ENCODE measurements at places on chromosomes 11 and 22.

DNA sequence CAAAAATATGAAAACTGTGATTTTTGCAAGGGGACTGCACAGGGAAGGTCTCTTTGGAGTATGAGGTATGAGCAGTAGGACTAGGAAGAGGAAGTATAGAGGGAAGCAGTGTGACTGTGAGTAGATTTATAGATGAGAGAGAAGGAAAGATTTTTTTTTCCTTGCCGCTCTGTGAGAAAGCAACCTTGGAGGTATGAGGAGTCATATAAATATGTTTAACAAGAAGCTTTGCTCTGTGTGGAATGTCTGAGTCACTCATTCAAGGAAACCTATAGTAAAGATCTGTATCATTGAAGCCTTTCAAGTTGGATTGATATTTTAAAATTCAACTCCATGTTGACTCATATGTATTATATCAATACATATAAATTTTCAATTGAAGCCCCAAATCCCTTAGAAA lies 26.2 kb downstream of the DNHD1 start:
- DNase-seq: no peak

DNA sequence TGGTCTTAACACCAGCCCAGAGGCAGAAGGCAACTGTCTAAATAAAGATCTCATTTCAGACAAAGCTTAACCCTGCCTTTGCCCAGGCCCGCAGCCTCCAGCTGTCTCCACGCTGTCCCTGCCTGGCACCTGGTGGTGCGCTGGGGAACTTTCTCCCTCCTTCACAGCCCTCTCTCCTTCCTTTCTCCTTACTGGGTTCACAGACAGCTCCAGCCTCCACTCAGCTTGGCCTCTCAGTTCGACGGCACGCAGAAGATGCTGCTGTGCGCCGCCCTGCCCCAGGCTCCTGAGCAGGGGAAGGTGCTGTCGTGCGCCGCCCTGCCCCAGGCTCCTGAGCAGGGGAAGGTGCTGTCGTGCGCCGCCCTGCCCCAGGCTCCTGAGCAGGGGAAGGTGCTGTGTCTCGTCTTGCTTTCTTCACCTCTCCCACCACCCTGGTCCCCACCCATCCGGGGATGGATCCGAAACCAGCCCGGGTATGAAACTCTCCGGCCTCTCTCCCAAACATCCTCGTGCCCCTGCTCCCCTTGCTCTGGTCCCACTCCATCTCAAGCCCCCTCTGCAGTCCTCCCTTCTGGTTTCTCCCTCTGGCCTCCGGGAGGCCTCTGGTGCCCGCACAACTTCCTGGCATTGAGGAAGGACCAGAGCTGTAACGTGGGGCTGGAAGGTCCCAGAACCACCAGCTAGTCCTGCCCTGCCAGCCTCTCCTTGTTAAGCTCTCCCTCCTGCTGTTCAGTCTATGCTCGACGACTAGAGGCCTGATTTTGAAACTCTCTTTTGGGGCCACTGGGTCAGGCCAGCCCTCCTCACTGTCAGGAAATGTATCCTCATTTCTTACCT lies 22.9 kb upstream of the JAM3 start:
- peak; percentile 73 for DNase-seq

- DNase-seq: no peak
These were observed 375.9 kb downstream of the LUZP2 start for GRCh38 chr11:24872651-24873311.

- no peak for DNase-seq
These were observed 100.8 kb upstream of the MTMR2 start for GRCh38 chr11:96024666-96025065.

DNA sequence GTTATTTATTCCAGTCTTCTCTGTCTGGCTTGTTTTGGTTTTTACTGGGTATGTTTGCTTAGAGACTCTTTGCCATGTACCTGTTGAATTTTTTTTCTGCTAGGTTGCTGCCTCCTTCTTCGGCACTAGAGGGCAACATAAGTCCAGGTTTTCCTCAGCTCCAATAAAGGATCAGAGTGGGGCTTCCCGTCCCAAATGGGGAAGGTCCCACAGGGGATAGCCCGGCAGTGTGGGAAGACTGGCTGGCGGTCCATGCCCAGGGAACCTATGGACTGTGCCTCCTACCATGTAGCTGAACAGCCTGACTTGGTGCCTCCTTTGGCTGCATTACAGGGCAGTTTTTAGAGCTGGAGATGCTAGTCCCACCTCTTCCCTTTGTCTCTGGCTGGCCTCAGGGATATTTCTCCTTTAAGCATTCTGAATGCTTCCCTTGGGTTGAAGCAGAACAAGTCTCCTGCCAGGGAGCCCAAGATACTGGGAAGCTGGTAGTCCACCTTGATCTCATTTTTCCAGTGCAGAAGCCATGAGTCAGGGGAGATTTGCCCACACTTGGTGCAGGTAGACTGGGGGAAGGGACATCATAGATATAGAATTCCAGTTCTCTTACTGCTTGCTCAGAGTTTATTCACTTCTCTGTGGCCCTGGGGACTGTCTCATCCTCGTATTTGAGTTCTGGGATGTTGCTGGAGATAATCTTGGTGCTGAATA lies 60.2 kb downstream of the BRD1 start:
- DNase-seq: no peak

GRCh38 chr11:106186630-106187029 lies 109.2 kb downstream of the AASDHPPT start:
- DNase-seq: no peak

- DNase-seq: no peak
These were observed 138.4 kb downstream of the TTC17 start for GRCh38 chr11:43497144-43497543.

DNA sequence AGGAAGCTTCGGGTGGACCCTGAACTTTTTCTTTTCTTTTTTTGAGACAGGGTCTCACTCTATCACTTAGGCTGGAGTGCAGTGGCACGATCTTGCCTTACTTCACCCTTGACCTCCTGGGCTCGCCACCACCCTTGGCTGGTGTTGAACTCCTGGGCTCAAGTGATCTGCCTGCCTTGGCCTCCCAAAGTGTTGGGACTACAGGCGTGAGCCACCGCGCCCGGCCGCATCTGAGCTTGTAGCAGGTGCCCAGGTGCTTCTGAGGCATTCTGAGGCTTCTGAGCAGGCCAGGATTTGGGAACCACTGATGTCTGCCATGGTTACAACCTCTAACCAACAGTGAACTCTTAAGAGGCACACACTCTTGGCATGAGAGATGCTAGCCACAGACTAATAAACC lies 5.1 kb downstream of the USP35 start:
- DNase-seq: no peak

DNA sequence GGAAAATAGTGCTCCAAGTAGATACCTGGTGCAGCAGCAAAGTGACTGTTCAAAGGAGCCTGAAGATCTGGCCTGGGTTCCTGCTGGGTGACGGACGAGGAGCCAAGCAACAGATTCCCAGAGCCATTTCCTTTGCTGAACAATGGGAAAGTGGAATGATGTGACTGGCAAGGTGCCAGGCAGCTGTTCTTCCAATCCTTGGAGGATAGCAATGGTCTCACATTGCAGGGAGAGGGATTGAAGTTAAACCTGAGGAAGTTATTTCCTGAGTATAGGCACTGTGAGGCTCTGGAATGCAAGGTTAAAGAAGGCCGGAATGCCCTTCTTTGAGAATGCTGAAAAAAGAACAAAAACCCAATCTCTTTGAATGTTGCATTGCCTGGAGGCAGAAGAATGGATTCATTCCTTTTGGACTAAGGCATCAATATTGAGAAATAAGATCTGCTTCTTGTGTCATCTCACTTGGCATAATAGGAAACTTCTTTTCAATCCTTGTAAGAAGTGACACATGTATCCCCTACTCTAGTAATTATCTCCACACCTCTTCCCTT lies 223.8 kb downstream of the BLID start:
- DNase-seq: no peak

DNA sequence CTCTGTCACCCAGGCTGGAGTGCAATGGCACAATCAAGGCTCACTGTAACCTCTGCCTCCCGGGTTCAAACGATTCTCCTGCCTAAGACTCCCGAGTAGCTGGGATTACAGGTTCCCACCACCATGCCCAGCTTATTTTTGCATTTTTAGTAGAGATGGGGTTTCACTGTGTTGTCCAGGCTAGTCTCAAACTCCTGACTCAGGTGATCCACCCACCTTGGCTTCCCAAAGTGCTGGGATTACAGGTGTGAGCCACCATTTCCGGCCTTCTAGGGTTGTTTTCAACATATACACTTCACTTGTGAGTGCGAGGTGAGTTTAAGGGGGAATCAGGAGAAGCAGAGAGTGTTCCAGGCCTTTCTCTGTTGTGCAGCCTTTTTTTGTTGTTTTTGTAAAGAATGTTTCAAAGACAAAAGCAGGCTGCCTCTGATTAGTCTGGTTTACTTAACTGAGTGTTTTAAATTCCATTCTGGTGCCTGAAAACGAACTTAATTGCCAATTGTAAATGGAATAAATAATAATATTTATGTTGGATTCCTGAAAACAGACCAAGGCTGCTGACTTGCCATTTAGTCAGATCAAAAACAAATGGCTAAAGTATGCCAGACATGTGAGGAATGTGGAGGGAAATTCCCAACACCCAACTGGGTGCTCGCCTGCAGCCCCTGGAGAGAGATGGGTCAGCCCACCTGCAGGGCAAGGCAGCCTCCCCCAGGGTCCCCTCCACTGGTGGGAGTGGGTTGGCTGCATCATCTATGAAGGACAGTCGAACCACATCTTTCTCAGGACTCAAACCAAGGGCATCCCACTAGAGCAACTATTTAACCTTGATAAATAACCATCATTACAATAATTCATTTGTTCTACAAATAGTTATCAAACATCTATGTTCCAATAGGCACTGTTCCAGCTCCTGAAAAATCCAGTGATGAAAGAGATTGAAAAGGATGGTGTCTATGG lies 4.6 kb upstream of the RANGAP1 start:
- no peak for DNase-seq

GRCh38 chr11:127888386-127888785 lies 699.0 kb downstream of the ETS1 start:
- DNase-seq: no peak

GRCh38 chr22:46734830-46735453 lies 3.1 kb downstream of the CERK start:
- no peak for DNase-seq

DNA sequence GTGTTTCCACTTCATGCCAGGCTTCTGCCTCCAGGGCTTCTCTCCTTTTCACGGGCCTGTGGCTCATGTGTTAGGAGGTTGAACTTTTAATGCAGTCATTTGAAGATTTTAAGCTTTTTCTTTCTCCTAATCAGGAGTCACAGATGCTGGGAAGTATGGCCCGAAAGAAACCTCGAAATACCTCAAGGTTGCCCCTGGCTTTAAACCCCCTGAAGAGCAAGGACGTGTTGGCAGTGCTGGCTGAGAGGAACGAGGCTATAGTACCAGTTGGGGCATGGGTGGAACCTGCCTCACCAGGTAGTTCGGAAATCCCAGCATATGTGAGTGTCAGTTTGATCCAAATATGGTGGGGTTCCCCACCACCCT lies 571 bp downstream of the CCDC15 start:
- DNase-seq: no peak

DNA sequence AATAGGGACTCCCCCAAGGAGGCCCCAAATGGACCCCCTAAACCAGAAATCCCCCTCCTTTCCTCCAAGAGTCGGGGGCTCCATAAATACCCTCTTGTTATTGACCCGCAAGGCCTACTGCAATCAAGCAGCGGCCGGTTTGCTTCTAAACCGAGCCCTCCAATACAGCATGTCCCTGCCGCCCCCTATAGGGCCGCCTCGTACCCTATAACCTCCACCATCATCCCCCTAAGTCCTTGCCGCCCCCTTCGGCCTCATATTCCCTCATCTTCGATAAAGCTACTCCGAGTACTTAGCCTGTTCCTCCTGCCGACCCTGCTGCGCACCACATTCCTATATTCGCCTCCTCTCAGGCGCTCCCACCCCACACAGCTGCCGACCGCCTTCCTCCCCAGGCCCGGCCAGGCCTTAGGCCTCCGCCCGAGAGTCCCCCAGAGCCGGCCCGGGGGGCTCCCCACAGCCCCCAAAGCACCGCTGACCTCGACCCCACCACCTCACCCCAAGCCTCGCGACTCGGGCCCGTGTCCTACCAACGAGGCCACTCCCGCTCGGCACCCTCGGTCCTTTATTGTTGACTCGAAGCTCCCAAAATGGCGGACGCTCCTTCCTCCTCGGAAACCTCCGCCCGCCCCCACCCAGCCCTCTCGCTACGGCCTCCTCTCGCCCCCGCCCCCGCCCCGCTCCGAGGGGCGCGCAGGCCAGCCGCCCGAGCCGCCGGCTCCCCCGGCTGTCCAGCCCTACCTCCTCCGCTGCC lies 430 bp downstream of the DDX6 start:
- peak; percentile 56 for DNase-seq

DNA sequence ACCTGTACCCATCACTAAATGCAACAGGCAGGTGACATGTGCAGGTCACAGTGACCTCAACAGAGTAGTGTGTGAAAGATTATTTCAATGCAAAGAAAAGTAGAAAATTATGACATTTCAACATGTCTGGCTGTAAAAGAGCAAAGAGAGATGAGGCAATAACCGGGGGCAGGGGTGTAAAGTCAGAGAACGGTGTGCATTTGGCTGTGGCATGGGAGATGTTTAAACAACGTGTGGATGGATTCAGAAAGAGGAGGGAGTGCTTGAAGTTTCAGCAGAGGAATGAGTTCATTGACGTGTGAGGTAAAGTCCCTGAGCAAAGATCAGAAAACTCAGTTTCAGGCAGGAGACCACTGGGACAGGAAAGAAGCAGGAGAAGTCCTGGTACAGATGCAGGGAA lies 229.7 kb downstream of the BUD13 start:
- no peak for DNase-seq

DNA sequence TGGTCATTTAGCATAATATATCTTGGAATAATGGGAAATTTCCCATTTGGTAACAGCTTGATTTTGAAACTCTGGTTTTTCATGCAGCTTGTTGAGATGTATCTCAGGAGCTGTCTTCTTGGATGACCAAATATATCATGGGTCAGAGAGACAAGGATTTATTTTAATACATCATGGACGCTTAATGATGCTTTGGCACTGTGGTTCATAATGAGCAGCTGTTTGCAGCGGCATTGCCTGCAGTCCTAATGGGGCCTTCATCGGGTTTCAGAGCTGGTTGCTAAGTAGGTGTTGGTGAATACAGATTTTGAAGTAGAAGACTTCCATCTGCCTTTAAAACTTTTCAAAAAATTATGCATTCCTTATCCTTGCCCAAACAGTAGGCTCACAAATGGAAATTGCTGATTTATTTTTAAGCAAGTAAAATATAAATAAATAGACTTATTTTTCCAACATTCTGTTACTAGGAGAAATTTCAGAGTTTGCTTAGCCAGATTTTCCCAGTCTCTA lies 389.5 kb upstream of the FAT3 start:
- no peak for DNase-seq

GRCh38 chr11:33606762-33607161 lies 93.9 kb downstream of the C11orf91 start:
- no peak for DNase-seq

DNA sequence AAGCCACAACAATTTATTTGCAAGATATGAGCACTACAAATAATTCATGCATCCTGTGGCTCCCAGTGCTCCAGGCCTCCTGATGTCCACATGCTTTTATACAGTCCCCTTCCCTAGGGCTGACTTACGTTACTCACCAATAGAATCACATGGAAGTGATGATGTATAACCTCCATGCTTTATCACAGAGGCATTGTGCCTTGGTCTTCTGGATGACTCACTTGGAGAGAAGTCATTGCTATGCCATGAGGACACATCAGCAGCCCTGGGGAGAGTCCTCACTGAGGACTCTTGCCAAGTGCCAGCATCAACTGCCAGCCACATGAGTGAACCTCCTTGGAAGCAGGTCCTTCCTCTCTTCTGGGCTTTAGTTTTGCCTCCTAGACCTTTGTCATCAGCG lies 22.0 kb upstream of the IGSF9B start:
- DNase-seq: no peak

GRCh38 chr11:126702987-126703386 lies 297.6 kb downstream of the KIRREL3 start:
- peak; percentile 48 for DNase-seq
